ENCODE measurements at places on chromosomes 2 and 18. TPM values are rescaled to one million over a fixed set of nuclear protein-coding genes. Genes with fewer than 3 reads are reported as not detected.

DNA sequence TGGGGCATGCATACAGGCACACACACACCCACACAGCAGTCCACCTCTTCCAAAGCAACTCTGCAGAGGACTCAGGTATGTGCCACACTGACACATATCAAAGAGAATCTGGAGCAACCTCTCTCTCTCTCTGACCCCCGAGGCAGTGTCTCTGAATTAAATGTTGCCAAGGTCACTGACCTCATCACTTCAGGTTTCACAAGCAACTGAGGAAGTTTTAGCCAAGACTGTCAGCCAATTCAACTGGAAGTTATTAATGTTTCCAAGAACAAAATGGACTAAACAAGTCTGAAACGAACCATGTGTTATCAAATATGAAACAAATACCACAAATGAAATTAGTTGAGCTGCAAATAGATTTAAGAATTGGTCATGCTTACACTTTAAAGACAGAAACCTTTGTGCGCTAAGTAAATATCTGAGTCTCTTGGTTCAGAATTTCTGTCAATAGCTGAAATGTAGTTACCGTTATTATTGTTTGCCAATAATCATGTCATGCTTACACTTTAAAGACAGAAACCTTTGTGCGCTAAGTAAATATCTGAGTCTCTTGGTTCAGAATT is 86.1 kb downstream of the SLC25A12 start:
- no peak for DNase-seq

RALB gene
- 92.1 TPM for total RNA-seq

DNA sequence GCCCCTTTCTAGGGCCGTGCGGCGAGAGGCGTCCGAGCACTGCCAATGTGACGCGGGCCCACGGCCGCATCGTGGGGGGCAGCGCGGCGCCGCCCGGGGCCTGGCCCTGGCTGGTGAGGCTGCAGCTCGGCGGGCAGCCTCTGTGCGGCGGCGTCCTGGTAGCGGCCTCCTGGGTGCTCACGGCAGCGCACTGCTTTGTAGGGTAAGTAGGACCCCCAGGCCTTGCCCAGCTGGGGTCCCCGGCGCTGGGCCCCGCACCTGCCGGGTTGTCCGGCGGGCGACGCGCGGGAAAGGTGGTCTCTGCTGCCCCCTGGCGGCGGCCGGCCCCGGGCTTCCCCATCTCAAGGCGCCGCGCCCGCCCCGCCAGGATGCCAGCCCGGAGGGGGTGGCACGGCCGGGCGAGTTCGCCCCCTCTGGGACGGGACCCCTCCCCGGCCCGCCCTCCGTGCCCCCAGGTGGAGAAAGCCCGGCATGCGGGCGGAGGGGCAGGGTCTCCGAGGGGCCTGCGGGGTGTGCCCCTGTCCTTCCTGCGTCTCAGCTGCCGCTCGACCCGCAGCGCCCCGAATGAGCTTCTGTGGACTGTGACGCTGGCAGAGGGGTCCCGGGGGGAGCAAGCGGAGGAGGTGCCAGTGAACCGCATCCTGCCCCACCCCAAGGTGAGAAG is 1.9 kb downstream of the PRSS56 start:
- DNase-seq: peak; percentile 72

GPAT2 gene
- 3.0 TPM for total RNA-seq

- no peak for DNase-seq
These were observed 28.7 kb downstream of the CYP26B1 start for GRCh38 chr2:72118951-72119350.

DNA sequence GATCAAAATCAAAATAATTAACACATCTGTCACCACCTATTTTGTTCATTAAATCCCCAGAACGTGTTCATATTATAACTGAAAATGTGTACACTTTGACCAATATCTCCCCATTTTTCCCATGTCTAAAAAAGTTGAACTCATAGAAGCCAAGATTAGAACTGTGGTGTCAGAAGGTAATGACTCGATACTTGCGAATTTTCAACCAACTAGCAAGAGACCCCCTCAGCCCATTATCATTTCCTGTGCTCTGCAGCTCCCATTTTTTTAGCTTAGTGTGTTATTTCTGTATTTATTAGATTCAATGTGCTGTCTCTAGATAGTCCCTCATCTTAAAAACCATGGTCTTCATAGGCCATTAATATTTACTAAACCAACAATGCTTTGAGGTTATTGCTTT is 248.7 kb upstream of the PIK3C3 start:
- no peak for DNase-seq

DNA sequence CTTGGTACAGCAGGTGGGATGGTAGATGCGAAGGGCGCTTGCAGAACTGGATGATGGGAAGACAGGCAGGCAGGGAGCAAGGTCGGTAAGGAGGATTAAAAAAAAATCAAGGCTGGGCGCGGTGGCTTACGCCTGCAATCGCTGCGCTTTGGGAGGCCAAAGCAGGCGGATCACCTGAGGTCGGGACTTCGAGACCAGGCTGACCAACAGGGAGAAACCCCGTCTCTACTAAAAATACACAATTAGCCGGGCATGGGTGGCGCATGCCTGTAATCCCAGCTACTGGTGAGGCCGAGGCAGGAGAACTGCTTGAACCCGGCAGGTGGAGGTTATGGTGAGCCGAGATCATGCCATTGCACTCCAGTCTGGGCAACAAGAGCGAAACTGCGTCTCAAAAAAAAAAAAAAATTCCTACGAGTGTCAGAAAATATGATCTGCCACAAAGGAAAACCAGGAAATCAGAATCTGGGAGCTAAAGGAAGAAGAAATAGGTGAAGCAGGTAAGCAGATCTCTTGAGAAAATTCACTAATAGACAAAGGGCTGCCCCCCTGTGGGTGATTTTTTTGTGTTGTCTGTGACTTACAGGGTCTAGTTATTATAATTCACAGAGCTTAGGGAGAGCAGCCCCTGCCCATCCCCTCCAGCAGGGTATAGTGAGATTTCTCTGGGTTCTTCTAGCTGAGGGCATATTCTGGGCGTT is 46.2 kb downstream of the C2orf42 start:
- no peak for DNase-seq

DNA sequence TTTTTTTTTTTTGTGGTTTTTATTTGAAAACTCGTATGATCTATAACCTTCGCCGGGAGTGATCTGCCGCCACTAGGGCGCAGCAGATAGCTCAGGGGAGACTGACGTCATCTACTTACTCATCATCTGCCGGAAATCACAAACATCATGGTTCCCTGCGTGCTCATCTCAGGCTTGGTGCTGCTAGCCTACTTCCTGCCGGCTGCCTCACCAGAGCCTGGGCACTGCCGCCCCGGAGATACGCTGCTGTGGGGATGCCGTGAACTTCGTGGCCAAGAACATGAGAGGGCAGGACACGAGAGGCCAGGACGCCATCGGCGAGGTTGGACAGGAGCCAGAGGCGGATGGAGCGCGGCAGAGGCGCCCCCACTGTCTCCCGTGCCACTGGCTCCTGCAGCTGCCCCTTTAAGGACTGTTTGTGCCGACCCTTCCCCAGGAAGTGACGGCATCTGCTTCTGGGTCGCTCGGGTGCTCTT is 68.8 kb downstream of the DOK6 start:
- no peak for DNase-seq

DNA sequence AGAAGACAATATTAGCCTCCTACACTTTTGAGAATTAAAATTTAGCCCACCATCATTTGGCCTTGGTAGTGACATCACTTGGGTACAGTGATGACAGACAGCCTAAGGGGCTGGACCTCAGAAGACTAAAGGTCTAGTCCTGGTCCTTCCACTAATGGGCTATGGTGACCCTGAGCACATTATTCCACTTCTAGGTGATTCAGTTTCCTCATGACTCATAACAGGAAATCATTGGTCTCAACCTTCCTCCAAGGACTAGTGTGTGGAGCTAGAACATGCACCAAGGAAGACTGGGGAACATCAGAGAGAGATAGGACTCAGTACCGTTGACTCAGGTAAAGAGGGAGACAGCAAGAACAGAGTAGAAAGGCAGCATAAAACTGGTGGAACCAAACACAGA is 64.0 kb downstream of the TFCP2L1 start:
- no peak for DNase-seq

- DNase-seq: no peak
These were observed 32.7 kb downstream of the TMEM17 start for GRCh38 chr2:62473246-62473827.

SERPINB11 gene
- not detected for total RNA-seq

- no peak for DNase-seq
These were observed 3.2 kb upstream of the RAB17 start for GRCh38 chr2:237593596-237594320.

GRCh38 chr18:54905629-54906028 is 53.6 kb downstream of the CCDC68 start:
- DNase-seq: no peak

NAT8 gene
- total RNA-seq: 0.73 TPM

DNA sequence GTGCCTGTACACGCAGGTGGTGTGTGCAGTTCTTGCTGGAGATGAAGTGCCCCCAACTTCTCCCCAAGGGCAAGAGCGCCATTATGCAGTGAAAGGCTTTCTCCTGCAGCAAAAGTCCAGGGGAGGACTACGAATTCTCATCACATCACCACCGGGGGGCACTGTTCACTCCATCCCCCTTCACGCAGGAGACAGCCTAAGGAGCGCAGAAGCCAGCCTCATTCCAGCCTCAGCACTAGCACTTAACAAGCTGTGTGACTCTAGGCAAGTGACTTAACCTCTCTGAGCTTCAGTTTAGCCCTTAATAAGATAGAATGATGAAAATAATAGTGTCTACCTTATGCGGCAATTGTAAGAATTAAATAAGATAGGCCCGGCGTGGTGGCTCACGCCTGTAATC is 32.3 kb downstream of the DNMT3A start:
- peak; percentile 54 for DNase-seq

DNA sequence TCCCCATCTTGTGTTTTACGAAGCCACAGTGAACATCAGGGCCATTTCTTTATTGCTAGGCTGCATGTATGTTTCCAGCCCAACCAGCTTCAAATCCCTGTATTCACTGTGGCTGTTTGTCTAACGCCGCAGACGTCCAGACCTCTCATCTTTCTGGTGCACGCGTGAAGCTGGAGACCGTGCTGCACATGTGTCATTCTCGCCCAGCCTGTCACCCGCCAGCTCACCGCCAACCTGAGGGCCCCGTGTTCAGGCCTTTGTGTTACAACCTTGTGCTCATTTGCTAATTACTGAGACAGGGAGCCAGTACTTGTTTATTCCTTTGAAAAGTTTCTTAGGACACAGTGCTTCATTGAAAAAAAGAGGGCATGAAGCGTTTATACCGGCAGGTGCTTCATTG is 21.4 kb downstream of the SALL3 start:
- no peak for DNase-seq

- no peak for DNase-seq
These were observed 79.6 kb downstream of the TGIF1 start for GRCh38 chr18:3529601-3530000.

FBXO36 gene
- total RNA-seq: 2.3 TPM

- no peak for DNase-seq
These were observed 14.7 kb downstream of the CAPN13 start for GRCh38 chr2:30792521-30792920.

DNA sequence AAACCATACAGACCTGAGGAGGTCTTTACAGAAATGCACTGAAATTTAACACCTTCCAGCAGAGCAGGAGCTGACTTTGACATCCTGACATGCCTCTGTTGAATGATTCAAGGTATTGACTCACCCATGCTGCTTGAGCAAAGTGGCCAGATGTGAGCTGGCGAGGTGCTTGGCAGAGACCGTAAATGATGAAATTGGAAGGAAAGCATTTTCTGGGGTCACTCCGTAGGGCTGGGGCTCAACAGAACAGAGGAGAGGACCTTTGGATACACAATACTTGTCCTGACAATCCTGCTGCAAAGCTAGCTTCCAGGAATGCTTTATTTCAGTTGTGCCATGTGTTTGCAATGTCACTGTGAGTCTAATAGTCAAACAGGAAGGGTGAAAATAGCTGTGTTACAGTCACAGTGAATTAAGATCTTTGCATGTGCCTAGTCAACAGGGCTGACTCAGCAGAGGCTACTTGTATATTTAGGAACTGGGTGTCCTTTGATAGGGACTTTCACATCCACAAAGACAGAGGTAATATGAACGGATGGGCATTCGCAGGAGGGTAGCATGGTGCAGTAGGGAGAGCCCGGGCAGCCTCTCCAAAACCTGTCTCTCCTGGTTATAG is 31.6 kb upstream of the NCK2 start:
- DNase-seq: no peak

GRCh38 chr18:48613589-48614404 is 75.0 kb downstream of the CTIF start:
- peak; percentile 15 for DNase-seq

GRCh38 chr2:126857502-126857901 is 41.2 kb upstream of the TEX51 start:
- DNase-seq: no peak

LBX2 gene
- 1.2 TPM for total RNA-seq

DNA sequence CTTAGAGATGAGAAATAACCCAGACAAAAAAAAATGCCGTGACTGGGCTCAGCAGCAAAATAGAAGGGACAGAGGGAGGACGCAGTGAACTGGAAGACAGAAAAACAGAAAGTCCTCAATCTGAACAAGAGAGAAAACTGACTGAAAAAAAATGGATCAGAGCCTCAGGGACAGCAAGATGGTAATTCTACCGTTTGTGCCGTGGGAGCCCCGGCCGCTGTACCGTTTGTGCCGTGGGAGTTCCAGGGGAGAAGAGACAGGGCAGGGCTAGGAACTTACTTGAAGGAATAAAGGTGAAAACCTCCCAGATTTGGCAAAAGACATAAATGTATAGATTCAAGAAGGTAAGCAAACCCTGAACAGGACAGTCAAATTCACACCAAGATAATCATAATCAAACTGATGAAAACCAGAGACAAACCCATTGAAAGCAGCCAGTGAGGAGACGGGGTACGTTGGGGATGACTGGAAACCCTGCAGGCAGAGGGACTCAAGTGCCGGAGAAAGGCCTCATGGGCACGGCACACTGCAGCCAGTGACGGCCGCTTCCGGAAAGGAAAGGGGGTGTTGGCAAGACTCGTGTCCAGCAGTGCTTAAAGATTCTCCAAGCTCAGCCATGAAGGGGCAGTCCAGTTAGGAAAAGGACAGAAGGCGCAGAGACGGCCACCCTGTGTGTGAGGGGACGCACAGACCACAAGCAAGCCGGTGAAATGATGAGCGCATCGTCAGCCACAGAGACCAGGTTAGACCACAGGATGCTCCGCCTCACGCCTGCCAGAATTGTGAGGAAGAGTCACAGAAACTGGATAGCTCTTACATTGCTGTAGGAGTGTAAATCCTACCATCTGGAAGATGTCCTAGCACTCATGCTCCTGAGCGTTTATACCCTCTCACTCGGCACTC is 40.0 kb upstream of the NFATC1 start:
- DNase-seq: no peak

DNA sequence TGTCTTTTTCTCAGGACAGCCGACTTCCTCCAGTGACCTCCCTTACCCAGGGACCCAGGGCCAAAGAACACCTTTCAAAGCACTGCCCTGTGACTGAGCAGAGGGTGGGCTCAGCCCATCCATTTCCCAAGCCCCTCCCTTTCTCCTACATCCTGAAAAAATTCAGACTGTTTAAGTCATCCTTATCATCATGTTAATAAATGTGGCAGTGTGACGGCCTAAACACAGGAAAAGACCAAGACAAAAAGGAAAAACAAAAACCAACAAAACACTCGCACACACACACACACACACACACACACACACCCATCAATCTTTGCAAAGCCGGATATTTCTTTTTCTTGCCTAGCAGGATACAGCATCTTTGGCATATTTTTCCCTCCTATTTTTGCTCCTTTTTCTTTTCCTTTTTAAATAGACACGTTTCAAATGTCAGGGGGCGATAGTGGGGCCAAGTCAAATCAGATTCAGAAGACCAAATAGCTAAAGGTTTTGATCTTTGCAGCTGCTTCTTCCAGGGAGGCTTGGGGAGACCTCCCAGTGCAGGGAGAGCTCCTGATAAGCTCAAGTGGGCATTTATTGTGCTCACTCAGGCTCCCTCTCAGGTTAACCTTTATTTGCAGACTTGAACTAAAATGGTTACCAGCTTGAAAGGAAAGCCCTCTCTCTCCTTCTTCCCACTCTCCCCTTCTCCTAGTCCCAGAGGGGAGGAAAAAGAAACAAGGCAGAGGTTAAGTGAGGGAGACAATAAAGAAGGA is 39.5 kb upstream of the NRP2 start:
- DNase-seq: no peak
